Stimulated activated CD4-positive, alpha-beta T cell treated with anti-CD3 and anti-CD28 coated beads, Interleukin-1b, Interleukin-23, amount 100 ng/mL, for 1 hour (primary cell): ENCODE measurements at places on chromosomes 4 and X.

- DNase-seq: no peak
Measured at GRCh38 chr4:118318931-118319330, 33.9 kb downstream of the PRSS12 start.

GRCh38 chr4:66574145-66574978 is 904.1 kb upstream of the EPHA5 start:
- DNase-seq: no peak

DNA sequence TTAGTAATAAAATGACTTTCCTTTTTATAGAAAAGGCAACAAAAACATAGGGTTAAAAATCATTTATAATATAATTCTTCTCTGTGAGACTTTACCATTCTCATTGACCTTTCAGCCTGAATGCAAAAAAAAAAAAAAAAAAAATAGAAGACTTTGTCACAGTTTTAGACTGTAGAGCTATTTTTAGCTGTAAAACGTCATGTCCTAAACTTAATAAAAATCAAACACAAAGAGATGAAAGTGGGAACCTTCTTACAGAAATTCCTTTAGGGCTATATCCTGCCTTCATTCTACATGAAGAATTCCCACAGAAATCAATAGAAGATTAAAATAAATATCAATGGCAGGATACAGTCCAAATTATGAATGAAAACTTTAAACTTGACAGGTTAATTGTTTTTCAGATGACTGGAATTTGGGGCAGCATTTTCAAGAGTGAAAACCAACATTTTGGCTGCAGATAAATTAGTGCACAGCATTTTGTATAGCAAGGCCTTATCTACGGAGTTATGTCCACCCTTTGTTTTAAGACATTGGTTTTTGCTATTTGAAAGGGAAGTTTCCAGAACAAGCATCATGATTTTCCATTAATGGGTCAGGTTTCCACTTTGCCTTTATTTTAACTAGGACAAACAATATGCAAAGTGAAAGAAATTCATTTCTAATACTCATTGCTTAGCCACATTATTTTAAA is 219.5 kb downstream of the SPCS3 start:
- no peak for DNase-seq

GRCh38 chr4:40254608-40255392 is 58.0 kb downstream of the RHOH start:
- no peak for DNase-seq

DNA sequence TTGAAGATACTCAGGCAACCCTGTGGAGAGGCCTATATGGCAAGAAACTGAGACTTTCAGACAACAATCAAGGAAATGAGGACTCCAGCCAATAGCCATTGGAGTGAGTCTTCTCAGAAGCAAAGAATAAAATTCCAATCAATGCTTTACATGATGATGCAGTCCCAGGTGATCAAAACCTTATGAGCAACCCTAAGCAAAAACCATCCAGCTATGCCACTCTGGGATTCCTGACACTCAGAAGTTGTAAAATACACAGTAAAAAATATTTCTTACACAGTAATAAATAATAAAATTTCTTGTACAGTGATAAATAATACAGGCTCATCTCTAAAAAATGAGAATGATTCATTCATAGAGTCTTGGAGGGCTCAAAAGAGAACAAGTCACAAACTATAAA is 150.6 kb downstream of the IL15 start:
- DNase-seq: no peak

GRCh38 chr4:83387476-83388312 is 53.0 kb upstream of the HPSE start:
- DNase-seq: no peak

DNA sequence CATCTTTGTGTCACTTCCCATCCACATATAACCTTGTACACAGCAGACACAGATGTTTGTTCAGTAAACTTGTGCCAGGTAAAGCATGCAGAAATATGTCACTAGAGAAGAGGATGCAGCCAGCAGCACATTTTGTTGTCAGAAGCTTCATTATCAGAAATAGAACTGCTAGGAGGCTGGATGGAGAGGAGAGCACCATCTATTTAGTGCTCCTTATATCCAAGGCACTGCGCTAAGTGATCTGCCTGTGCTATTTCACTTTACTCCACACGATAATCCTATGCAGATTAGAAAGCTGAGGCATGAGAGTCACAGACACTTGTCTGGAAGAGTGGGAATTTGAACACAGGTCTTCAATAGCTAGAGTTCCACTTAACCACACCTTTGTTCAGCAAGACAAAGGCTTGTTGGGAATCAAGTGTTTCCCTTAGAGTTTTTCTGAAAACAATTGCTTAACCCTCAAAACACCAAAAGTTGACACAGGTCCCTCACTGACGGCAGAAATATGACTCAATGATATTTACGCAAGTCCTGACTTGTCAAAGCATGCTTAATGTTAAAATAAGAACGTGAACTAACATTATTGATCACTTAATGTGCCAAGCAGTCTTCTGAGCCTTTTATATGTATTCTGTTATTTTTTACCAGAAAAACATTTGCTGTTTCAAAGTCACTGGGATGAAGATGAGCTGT is 1.2 kb upstream of the QDPR start:
- no peak for DNase-seq

GRCh38 chr4:152301381-152301780 is 234.5 kb downstream of the FBXW7 start:
- DNase-seq: no peak

GRCh38 chr4:114754616-114755015 is 156.0 kb downstream of the UGT8 start:
- no peak for DNase-seq

DNA sequence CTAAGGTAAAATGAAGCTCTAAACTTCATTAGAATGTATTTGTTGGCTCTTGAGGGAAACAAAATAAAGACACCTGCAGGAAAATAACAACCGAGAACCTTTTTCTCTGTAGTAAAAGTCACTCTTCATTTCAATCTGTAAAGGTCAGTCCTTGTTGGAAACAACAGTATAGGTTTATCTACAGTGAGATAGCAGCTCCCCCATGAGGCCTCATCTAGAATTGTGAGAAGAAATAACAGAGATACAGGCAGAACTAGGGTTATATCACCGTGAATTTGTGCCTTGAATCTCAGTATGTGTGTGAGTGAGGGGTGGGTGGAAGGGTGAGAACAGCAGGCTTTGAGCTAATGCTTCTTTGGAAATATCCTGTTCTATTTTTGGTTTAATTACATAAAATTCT is 107.8 kb upstream of the FMR1 start:
- DNase-seq: no peak
